Activated naive CD8-positive, alpha-beta T cell treated with anti-CD3 and anti-CD28 coated beads, Interleukin-2, amount 10 ng/mL, durations not matched to agents 7 days and 5 days (primary cell): ENCODE measurements at places on chromosomes 1 and 21.

DNA sequence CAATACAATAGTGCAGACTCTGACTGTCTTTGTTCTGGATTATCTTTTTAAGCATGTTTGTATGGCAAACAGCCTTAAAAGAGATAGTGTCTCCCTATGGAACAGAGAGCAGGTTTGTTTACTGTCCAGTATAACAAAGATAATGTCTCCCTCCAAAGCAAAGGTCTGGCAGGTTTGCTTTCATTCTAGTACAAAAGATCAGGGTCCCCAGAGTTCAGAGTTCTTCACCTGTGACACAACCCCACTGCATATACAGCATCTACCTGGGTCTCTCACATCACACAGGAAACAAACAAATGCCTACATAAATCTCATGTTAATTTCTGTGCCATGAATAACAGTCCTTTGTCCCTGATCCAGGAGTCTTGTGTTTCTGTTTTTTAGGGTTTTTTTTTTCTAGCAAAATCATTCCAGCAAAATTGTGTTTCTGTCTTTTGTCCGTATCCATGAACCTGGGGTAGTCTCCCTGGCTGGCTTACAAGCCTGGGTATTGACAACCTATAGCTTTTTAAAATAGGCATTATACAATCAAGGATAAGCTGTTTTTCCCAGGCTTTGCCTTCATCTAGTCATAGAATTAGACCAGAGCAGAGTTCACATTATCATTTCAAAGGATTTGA, 89.4 kb upstream of the PTBP2 start:
- DNase-seq, result no peak

GRCh38 chr1:172393354-172393753, 27.1 kb upstream of the C1orf105 start:
- DNase-seq, result no peak

- no peak for DNase-seq
These were observed 33.7 kb downstream of the SOD1 start for GRCh38 chr21:31693222-31693621.

GRCh38 chr1:244361764-244362473, 89.8 kb downstream of the ADSS2 start:
- DNase-seq, result no peak

GRCh38 chr1:77825131-77825709, 45.8 kb downstream of the MIGA1 start:
- no peak for DNase-seq

DNA sequence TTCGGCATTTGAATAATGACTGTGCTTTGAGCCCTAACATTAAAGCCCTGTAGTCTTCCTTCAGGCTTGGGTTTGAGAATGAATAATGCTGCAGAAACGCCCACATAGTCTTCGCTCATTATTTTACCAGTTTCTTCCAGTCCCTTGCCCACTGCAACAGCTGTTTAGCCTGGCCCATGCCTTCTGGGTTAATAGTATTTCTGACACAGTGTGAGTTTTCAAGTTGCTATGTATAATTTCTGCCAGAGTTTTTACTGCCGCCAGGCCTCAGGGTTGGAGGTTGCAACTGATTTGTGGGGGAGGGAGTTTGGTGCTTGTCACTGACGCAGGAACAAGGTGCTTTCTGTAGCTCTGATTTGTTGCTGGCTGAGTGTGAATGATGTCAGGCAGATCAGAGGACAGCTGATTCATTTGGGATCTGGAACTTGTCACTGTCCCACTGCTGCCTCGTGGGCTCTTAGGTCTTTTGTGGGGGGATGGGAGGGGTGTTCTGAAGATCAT, 109.8 kb downstream of the MAST2 start:
- DNase-seq, result no peak
